ENCODE measurements at places on chromosomes 1 and 21.

DNA sequence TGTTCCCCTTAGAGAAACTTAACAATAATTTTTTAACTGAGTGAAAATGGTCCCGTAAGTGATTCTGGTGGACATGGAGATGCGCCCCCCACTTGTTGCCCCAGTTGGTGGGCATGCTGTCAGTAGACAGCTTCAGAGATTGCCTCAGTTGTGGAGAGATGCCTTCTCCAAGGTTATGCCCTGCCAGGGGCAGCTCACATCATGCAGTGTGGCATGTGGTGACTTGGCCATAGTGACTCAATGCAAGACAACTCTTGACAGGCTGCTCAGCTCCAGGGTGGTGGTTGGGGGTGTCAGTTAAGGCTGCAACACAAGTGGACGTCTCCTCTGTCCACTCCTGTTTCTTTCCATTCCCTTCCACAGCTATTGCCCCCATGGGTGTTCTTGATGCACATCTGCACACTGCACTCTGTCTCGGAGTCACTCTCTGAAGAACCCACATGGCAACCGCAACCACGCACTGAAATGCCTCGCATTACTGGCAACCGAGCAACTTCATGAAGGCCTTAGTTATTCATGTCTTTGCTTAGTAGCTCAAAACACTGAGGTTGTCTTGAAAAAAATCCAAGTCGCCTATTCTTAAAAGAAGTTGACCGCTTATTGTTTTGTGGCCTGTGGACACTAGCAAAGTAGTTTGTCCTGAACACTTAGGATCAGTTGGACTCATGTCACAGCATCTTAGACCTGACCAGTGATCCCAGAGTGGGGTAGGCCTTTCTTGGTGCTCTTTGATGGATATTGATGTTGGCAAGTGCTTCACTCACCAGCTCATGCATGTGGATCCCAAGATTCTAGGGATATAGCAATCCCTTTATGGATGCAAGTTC, 54.8 kb upstream of the USP1 start:
- no peak for DNase-seq

DNA sequence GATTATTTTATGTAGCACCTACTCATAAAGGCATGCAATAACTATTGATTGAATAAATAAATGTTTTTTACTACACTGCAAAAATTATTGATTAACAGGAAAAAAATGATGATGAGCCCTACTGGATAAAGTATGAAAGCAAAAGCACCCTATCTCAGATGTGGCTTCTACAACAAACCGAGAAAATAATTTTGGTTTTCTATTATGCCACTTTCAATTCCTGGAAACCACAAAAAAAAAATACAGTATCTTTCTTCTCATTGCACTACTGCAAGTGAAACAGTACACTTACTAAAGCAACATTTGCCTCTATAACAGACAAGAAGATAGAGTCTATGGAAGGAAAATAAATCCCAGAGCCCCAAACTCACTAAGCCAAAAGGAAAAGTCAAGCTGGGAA, 1882.4 kb downstream of the NCAM2 start:
- DNase-seq, result no peak

GRCh38 chr1:7553042-7553690, 217.9 kb upstream of the VAMP3 start:
- DNase-seq, result no peak

DNA sequence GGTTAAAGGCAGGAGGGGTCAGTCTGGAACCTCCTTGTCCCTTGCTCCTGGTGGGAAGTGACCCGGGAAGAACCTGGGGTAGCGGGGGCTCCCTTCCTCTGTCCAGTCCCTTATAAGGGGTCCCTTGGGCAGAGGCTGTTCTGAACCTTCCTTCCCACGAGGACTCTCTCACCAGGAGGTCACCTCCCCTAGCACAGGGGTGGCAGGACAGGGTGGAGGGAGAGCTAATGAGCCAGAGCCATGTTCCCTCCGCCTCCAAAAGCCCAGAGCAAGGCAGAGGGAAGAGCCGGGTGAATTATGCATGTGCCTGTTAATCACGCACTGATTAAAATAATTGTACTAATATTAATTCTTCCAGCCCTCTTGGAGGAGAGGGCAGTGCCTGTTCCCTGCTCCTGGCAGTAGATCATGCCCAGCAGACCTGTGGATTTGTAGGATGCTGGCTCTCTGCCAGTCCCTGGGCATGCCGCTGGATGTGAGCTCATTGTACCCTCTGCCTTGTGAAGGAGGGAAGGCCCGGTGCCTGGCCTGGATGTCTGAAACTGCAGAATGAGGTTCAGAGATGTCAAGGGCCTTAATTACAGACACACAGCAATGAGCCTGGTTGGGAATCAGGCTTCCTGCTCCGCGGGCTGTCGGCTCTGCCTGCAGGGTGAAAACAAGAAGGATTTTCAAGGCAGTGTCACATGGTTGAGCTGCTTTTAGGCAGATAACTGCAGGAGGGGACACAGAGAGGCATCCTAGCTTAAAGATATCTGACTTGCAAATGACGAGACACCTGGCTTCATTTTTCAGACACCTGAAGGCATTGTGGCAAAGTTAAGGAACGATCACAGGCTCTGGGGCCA, 68.2 kb downstream of the IGSF21 start:
- DNase-seq, result no peak

- DNase-seq, result no peak
Measured at GRCh38 chr1:168607872-168608428, 31.5 kb downstream of the XCL1 start.

DNA sequence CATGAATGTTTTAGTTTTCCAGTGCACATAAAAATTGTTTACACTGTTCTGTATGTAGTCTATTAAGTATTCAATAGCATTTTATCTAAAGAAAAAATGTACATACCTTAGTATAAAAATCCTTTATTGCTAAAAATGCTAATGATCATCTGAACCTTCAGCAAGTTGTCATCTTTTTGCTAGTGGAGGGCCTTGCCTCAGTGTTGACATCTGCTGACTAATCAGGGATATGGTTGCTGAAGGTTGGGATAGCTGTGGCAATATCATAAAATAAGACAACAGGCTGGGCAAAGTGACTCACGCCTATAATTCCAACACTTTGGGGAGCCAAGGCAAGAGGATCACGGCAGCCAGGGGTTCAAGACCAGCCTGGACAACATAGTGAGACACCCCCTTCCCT, 9.0 kb downstream of the DYNLT5 start:
- no peak for DNase-seq
